Thoracic aorta (tissue), 2 donors: ENCODE measurements at places on chromosomes 5 and 9.

DNA sequence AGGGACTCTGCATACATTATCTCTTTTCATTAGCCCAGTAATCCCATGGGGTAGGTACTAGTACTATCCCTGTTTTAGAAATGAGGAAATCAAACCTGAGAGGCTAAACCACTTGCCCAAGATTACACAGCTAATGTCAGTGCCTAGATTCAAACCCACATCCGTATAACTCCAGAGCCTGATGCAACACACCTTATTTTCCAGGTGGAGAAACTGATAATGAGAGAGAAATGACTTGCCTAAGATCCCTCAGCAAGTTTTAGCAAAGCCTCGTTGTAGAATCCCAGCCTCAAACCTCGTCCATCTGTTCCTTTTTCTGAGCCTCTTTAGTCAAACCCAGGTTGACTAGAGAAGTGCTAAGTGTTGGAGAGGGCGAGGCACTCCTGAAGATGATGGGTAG, 1.1 kb upstream of the ADAM19 start:
- no peak for DNase-seq

GRCh38 chr5:555058-555623, 30.9 kb upstream of the SLC9A3 start:
- DNase-seq, result no peak

DNA sequence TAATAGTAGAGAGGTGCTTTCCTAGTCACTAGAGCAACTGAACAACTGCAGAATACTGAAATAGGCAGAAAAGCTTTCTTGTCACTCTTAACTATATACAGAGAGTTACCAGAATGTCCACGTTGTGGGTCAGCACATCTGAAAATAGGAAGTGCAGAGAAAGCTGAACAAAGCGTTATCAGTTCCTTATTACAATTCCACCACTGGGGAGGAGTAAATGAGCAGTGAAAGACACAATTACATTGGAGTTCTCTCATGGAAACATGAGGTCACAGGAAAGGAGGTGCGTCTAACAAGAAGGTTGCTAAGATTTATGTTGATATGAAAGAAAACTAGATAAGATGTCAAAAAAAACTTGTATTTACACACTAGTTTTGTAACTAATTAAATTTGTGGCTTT, 461.9 kb upstream of the COX7C start:
- no peak for DNase-seq

DNA sequence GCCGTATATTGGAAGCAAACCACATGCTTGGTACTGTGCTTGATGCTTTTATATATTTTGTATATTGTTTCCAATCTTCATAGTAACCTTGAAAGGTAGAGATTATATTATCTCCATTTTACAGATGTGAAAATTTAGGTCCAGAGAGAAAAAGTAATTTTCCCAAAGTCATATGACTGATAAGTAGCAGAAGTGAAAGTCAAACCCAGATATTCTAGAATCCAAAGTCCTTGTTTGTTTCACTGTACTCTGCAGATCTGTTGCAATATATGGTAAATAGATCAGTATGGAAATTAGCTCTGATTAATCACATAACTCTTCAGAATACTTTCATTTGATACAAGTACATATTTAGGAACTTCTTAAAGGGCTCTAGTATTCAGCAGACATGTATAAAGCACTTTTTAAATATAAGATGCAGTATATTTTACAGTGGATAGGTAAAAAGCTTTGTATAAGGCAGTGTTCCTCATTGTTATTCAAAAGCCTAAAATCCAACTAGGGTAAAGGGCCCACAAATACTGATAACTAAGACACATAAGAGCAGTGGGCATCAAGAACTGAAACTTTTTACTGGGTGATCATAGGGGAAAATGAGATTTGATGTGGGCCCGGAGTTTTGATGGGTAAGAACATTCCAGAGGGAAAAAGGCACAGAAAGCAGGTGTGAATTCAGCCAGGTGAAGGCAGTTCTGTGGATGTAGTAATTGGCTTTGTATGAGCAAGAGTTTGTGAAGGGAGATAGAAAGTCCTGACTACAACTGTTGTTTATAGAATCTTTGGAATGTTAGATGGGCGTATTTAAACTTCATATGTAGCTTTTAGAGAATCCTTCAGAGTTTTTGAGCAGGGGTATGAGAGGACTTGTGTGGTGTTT, 25.0 kb downstream of the NDFIP1 start:
- no peak for DNase-seq

DNA sequence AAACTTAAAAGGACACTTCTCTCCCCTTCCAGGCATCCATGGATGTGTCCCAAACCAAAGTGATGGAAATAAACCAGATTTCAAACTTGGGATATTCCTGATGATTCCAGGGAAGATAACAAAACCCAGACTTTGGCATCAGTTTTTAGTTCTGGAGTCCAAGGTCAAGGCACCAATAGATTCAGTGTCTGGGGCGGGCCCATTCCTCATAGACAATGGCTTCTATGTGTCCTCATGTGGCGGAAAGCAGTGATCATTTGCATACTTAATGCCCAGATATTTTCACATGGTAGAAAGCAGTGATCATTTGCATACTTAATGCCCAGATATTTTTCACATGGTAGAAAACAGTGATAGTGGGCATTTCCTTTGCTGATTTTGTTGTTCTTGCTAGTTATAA, 151.4 kb upstream of the DAP start:
- DNase-seq, result no peak

DNA sequence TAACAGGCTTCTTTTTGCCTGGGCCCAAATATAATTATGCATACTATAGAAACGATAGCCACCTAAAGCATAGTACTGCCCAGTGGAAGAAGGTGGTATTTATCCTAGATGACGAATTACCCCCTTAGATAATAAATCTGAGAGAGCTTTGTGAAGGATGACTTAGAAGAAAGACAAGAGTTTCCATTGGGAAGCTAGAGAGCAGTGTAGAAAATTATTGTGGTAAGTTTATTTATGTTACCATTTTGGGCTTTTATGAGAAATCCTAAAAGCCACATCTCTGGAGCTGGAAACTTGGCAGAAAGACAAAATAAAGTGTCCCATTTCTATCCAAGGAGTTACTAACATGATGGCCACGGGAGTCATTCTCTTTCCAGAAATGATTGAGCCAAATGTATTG, 172.0 kb upstream of the SEMA6A start:
- no peak for DNase-seq

DNA sequence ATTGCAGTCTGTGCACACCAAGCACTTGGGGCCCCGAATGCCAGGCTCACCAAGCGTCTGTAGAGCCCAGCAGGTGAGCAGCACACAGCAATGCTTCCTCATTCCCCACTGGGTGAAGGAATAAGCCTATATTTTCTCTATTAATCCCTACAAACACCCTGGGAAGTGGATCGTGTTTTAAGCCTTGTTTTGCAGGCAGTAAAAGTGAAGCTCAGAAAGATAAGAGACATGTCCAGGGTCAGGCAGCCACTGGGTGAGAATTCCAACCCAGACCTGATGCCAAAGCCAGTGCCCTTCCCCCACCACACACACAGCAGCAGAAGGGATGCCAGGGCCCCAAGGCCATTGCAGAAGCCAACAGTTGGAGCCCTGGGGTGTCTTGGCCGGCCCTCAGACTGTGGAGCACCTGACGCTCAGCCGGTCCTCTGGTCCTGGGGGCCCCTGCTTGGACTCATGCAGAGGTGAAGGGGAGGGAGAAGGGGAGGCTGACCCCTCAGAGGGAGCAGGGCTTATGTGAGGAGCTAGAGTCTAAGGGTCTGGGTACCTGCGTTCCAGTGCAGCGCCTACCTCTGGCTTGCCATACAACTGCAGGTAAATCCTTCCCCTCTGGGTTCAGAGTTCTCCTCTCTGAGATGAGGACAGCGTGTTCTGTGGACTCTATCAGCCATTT, 26.3 kb upstream of the SYNPO start:
- no peak for DNase-seq

DNA sequence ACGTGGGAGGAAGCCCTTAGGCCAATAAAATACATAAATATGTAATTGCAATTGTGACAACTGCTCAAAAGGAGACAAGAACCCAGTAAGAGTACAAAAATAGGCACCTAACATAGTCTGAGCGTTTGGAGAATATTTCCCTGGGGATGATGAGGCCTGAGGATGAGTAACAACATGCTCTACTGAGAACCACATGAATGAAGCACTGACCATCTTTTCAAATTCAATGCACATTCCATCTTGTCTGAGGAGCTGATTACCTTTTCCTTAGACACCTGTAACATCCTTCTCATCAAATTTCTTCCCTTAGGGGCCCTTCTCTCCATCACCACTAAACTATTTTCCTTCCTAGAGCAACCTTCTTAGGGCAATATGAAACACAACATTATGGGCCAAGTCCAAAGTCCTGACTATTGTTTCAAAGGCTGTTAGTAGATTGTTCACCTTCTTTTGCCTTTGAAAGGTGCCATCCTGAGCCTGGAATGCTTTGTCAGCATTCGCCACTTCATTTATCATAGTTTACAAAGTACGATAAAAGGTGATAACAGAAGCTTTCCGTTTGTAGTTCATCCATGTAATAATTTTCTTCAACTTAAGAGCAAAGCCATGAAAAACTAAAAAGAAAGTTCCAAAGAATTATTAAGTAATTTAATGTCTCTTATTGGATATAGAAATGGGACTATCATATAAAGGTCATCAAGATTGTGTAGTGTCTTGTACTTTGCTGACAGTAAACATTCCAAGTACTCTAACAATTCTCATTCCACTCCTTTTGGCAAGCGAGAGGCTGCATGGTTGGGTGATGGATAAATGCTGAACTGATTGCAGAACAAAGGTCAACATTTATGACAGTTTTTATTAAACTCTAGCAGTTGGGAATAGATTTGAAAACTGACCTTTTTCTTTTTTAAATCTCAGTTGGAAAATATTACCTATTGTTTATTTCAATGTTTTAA, 471.3 kb downstream of the PDE4D start:
- no peak for DNase-seq

DNA sequence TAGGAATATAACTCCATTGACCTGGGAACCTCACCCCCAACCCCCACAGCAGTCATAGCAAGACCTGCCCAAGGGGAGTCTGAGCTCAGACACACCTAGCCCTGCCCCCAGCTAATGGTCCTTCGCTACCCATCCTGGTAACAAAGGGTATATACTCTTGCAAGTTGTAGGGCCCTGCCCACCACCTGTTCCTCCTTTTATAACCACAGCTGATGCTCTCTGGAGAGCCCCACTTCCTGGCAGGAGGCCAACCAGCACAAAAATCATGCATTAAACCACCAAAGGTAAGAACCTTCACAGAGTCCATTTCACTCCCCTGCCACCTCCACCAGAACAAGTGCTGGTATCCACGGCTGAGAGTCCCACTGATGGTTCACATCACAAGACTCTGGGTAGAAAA, 1195.3 kb upstream of the SEMA6A start:
- DNase-seq, result no peak

GRCh38 chr5:149771216-149771980, 41.3 kb downstream of the PPARGC1B start:
- DNase-seq, result no peak

- peak; percentile 79 for DNase-seq
Measured at GRCh38 chr9:113580041-113580953, 116.8 kb downstream of the RGS3 start.

GRCh38 chr5:142821034-142821732, 51.0 kb downstream of the ARHGAP26 start:
- no peak for DNase-seq

DNA sequence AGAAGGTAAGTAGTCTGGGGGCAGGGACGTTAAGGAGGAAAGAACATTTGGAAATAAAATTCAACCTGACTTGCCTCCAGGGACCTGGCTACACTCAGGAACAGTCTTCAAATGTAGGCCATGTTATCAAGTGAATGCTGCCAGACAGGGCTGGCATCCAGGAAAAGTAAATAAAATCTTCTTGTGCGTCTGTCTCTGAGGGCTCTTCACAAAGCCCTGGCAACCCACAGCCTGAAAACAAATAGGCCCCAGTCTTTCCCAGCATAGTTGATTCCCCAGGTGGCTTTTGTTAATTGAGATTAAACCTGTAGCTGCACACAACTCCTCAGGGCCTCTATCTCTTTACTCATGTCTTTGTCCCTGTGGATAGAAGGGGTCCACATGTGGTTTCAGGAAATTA, 55.4 kb downstream of the STK32A start:
- no peak for DNase-seq

DNA sequence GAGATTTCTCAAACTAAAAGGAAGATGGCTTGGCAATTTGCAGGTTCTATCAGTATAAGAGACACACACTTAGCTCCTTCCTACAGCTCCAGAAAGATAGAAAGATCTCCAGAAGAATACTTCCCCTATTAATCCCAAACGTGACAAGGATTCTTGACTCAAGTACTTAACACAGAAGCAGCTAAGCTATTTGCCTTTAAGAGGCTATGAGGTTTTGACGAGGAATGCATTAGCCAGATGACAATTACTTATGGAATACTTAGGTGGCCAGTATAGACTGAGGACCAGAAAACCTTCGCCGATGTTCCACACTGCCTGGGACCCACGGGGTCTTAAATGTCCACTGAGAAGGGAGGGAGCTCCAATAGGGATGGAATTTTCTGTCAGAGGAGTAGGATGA, 340.5 kb upstream of the KIF2A start:
- DNase-seq, result no peak

GRCh38 chr9:77276799-77277198, 99.5 kb downstream of the VPS13A start:
- DNase-seq, result no peak

DNA sequence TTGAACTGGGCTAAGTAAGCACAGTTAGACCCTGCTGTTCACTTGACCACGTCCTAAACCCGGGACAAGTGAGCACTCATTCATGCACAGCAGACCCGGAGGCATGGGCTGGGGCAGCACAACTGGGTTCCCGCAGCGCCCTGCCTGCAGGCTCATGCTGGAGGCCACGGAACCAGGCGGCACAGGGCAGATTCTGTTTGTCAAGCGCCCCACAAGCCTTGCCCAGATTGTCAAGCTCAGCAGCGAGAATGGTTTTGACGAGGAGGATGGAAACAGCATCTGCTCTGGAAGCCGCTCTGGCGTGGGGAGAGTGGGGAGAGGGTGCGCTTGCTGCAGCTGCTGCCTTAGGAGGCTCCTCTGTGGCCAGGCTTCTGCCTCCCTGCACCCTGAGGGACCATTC, 32.7 kb downstream of the PRRT1B start:
- DNase-seq, result no peak
